Choroid plexus epithelial cell (primary cell): ENCODE measurements at places on chromosomes 3 and 15.

DNA sequence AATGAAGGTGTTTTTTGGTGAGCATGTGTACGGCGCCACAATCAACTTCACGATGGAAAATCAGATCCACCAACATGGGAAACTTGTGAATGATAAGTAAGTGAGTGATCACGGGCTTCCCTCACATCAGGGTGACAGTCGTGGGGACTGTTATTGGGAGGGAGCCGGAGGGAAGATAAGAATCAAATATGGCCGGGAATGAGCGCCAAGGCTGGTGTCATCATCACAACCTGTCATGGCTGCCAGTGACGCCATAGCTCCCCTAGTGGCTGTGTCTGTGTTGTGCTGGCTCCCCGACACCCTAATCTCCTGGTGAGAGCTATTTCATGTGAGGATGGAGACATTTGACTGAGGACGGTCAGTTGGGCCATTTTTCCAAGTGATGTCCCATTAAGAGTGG lies 168.5 kb downstream of the SV2B start:
- DNase-seq = no peak

DNA sequence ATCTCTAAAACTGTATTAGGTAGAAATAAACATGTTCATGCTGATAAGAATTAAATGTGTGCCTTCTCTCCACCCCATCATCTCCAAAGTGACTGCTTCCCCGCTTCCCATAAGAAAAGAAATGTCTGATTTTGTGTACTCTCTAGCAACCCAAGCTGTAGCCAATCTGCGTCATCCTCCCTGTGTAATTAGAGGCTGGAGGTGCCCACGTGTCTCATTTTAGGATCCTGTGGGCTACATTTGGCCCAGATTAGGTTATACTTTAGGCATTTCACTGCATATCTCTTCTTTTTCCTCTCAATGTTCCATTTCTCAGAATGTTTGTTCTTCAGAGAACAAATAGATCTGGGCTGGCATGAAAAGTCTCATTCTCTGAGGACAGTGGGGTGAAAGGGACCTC lies 19.3 kb upstream of the ZNF148 start:
- DNase-seq = peak; percentile 19

GRCh38 chr3:167166594-167167253 lies 213.4 kb downstream of the ZBBX start:
- no peak for DNase-seq

DNA sequence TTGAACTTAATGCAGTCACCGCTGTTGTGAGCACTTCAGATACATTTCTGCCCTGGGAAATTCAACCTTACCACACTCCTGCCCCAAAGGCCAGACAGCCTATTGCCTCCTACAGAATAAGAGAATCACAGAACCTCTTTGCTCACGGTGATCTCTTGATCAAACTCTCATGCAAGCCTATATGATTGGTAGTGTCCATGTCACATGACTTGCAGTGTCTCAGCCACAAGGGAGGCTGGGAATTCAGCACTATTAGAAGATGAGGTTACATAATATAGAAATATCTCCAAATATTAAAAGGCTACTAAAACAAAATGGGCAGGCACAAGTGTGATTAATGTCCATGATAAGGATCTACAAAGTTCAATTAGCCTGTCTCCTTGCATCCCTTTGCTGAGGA lies 3.8 kb upstream of the PCOLCE2 start:
- DNase-seq = no peak

DNA sequence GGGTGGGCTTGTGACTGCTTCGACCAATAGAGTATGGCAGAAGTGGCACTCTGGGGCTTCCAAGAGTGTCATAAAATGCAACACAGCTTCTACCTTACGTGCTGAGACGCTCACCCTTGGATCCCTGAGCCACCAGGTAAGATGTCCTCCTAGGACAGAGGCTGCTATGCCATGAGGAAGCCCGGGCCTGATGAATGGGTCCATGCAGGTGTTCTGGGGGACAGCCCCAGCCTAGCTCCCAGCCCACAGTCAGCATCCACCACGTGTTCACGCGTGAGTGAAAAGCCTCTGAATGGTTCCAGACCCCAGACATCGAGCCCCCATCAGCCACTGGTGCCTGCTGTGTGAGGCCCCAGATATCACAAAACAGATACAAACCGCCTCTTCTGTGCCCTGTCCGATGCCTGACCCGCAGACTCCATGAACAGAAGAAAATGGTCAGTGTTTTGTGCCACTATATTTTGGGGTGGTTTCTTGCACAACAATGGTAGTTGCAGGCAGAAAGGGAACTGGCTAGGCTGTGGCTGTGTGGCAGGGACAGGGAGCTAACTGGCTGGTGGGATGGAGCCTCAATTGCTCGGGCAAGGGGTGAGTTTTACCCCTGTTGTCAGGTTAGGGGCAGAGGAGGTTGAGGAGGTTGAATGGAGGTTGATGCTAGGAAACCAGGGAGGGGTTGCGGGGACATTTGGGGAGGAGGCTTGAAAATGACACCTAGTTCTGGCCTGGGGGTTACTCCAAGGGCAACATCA lies 92.2 kb downstream of the LINGO1 start:
- no peak for DNase-seq

- DNase-seq = no peak
Measured at GRCh38 chr15:28930011-28930410, 44.2 kb downstream of the APBA2 start.

DNA sequence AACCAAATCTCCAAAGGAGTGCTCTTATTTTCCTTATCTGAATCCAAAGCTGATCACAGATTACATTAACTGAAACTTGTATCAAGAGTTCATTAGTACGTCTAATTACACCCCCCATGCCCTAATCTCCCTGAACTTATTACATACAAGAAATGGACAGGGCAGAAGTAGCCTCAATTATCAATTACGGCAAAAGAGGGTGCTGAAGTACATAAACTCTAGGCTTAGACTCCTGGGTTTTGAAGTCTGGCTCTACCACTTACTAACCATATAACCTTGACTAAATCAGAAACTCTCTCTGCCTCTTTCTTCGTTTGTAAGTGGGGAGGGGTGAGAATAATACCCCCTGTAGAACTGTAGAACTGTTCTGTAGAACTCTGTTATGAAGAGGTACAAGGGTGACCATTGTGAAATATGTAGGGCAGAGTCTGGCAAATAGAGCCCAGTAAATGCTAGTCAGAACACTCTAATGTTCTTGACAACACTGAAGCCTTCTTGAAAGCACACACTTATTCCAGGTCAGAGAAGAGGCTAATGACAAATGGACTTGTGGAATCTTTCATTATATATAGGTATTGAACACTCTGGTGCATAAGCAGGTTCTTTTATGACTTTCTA lies 19.6 kb upstream of the OR5K4 start:
- peak; percentile 70 for DNase-seq

DNA sequence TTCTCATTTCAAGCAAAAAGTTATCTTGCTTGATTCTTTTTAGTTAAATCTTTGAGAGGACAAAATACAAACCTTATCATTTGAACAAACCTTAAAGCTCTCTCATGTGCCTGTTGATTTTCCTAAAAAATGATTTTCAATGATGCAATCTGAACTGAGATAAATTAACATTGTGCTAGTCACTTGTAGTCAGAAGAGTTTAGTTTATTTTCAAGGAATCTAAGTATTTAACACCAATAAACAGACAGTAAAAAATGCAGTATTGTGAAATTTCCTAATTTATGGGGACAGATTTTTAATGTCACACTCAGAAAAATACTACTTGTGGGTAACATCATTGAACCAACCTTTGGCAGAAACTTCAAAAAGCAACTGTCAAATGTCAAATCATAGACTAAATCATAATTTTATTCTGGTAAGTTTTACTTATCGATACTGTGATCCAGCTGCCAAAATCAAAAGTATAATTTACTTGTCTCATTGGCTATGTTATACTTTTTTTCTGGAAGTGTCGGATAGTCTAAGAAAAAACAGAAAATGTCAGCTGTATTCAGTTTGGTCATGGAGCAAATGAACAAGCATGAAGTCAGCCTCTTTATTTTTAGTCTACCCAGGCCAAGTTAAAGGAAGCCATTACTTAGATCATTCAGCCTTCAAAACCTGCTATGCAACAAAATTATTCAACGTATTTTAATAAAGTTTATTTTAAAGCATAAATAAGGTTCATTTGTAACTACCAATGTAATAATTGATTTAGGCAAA lies 52.4 kb upstream of the FNDC3B start:
- DNase-seq = no peak

DNA sequence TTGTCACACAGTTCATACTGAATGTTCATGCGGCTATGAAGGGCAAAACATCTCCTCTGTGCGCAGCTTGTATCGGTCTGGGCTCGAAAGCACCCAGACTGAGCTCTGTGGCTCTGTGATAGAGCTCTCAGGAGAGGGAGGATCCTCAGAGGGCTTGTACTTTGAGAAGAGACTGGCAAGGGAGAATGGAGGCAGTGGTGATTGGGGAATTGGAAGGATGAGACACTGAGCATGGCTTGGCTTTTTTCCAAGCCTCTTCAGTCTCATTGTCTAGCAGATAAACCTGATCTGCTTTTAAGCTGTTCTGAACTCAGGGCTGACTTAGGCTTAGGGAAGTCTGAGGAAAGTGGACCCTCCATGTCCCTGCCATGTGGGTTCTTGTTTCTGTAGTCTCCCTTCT lies 43.0 kb downstream of the RAD54L2 start:
- DNase-seq = peak; percentile 55

- DNase-seq = no peak
Measured at GRCh38 chr15:70276401-70276800, 178.7 kb upstream of the TLE3 start.
